ENCODE measurements at places on chromosomes 6 and 20. TPM values are rescaled to one million over a fixed set of nuclear protein-coding genes. Genes with fewer than 3 reads are reported as not detected.

BANF2 gene
- total RNA-seq, result not detected

RIPPLY2 gene
- total RNA-seq, result 0.51 TPM

PACRG gene
- total RNA-seq, result under 0.01 TPM

OR2H1 gene
- under 0.01 TPM for total RNA-seq

OXT gene
- not detected for total RNA-seq

LZTS3 gene
- 7.6 TPM for total RNA-seq

SIM1 gene
- not detected for total RNA-seq

CEP162 gene
- 2.9 TPM for total RNA-seq

SSTR4 gene
- total RNA-seq, result not detected

CRNKL1 gene
- 20.4 TPM for total RNA-seq

ZMYND8 gene
- total RNA-seq, result 28.3 TPM

OR2B6 gene
- not detected for total RNA-seq

DEFB118 gene
- not detected for total RNA-seq

VGLL2 gene
- not detected for total RNA-seq

LMBRD1 gene
- total RNA-seq, result 16.7 TPM

TRERF1 gene
- not detected for total RNA-seq

ADAM33 gene
- under 0.01 TPM for total RNA-seq

LRRC1 gene
- 59.9 TPM for total RNA-seq

MYBL2 gene
- total RNA-seq, result 13.0 TPM

RNF114 gene
- total RNA-seq, result 30.8 TPM

KHDC1L gene
- not detected for total RNA-seq

RGS17 gene
- 3.3 TPM for total RNA-seq

KCNK15 gene
- not detected for total RNA-seq

C20orf202 gene
- under 0.01 TPM for total RNA-seq

ABCF1 gene
- total RNA-seq, result 29.3 TPM
